ENCODE measurements at places on chromosomes 7 and 10.

- no peak for DNase-seq
These were observed 61.6 kb downstream of the GRK5 start for GRCh38 chr10:119268871-119269506.

GRCh38 chr7:45969940-45970339 lies 48.9 kb upstream of the IGFBP3 start:
- no peak for DNase-seq

DNA sequence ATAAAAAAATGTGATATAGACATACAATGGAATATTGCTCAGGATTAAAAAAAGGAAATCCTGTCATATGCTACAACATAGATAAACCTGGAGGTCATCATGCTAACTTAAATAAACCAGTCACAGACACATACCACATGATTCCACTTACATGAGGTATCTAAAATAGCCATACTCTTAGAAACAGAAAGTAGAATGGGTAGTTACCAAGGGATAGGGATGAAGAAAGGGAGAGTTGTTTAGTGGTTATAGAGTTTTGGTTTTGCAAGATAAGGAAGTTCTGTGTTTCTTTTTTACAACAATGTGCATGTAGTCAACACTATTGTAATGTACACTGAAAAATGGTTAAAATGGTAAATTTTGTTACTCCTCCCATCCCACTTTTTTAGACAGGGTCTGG lies 30.5 kb downstream of the BICC1 start:
- no peak for DNase-seq

DNA sequence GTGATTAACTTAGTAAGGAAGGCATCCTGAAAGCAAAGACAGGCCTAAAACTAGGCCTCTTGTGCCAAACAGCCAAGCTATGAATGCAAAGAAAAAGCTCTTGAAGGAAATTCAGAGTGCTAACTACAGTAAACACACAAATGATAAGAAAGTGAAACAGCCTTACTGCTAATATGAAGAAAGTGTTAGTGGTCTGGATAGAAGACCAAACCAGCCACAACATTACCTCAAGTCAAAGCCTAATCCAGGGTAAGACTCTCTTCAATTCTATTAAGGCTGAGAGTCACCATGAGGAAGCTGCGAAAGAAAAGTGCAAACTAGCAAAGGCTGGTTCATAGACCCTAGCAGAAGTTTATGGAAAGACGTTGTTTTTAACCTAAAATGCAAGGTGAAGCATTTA lies 66.0 kb downstream of the IPMK start:
- no peak for DNase-seq

DNA sequence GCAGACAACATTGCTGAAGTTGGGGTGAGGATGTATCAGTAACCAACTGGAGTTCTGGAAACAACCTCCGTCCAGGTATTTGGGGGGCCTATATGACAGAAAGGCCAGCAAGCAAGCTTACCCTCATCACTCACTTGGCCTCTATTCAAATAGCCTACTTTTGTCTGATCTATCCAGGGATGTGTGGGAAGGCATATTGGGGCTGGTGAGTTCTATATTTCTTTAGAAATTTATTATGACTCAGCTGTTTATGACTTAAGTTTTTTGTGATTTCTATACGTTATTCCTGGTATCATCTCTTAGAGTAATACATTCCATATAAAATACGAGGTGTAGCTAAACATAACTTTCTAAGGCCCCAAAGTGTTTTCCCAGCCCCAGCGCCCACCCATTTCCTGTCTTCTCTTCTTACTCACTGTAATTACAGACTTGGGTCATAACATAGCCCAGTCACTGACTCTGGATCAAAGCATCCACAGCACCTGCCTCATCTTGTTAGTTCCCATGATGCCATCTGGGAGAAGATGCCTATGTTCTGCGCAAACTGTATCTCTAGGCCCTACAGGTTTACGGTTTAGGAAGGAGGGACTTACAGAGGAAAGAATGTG lies 18.1 kb downstream of the GARS1 start:
- DNase-seq: no peak

GRCh38 chr7:36208426-36208825 lies 55.4 kb downstream of the EEPD1 start:
- no peak for DNase-seq

DNA sequence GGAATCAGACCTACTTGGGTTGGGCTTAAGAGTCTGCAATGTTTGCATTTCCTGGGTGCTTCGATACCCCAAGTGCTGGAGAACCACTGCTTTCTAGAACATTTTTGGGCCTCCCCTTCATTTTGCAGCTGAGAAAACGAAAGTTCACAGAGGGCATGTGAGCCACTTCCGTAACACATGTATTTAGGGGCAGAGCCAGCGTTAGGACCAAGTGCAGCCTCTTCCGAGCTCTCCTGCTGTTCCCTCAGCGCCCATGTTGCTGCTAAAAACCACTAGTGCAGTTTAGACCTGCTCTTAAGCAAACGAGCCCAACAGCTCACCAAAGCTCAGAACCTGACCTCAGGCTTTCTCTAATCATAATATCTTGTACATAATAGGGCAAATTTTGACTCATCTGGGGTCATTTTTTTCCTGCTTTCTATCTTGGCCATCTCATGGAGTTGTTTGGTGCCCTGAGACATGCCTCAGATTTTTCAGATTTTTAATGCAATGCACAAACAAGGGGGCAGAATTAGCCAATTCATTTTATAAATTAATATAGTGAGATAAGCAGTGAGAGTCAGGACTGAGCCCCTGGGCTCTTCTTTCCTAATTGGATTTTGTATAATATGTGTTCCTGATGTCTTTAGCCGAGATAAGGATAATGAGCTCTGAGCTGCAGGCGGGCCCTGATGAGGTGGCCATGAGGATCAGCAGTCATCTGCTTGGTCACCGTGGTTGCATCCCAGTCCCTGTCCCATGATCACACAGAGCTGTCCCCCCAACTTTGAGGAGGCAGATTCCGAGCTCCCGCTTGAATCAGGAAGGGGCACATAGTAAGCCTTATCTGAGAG lies 12.9 kb downstream of the BAG3 start:
- DNase-seq: no peak
